GOT3 (cell line): ENCODE measurements at places on chromosomes 7 and 10.

- no peak for DNase-seq
These were observed 141.5 kb downstream of the ADCY1 start for GRCh38 chr7:45715471-45716352.

GRCh38 chr7:131522325-131522930 lies 34.0 kb downstream of the PODXL start:
- no peak for DNase-seq

GRCh38 chr10:58836991-58837575 lies 324.4 kb downstream of the BICC1 start:
- DNase-seq: no peak

GRCh38 chr10:110858297-110858934 lies 13.3 kb upstream of the PDCD4 start:
- no peak for DNase-seq

- no peak for DNase-seq
These were observed 45.4 kb upstream of the MACROH2A2 start for GRCh38 chr10:70007116-70007820.

- DNase-seq: no peak
These were observed 44.3 kb upstream of the ZC3HAV1 start for GRCh38 chr7:139153832-139154231.

- no peak for DNase-seq
These were observed 177.7 kb upstream of the GPR26 start for GRCh38 chr10:123488436-123488835.
